ENCODE measurements at places on chromosomes 4 and X. TPM values are rescaled to one million over a fixed set of nuclear protein-coding genes. Genes with fewer than 3 reads are reported as not detected.

DNA sequence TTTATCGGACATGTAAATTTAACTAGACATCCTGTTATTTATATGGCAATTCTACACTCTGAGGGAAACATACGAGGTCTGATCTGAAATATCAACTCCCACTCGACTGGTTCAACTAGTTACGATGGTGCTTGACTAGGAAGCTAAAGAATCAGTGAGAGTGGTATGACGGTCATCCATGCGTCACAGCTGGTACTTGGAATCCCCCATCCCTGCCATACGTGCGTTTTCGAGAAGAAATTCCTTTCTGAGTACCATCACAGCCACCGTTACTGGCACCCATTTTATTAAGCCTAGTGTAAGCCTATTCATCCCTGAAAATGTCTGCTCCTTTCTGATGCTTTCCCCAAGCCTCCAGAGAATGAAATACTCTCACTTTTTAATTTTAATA lies 695 bp upstream of the PIGA start:
- H3K4me1 ChIP-seq = no peaks in the 10 kb centered on the region
- DNase-seq = no peak
- peak overlapping the region; percentile 49 for H3K27ac ChIP-seq
- peaks cover 9% of the 10 kb centered on the region for H3K36me3 ChIP-seq
- H3K4me3 ChIP-seq = peak overlapping the region; percentile 69
- no peaks in the 10 kb centered on the region for H3K27me3 ChIP-seq

DNA sequence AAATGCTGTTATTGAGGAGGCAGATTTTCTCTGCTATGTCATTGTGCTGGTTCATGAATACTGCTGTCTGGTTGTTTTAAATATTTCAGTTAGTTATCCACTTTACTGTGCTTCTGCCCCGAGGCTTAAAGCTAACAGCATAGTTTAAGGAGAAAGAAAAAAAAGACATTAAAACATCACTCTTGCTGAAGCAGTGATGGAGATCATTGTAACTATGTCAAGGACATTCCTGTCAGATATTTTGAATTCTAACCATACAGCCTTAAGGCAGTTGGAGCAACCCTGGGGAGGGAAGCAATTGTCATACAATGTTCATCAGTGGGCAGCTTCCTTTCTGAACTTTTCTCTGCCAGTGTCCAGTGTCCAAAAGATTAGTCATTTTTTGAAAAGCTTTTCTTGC lies 199.0 kb upstream of the DDX53 start:
- H3K4me1 ChIP-seq = no peaks in the 10 kb centered on the region
- H3K27ac ChIP-seq = no peak overlapping the region
- DNase-seq = no peak
- no peak overlapping the region for H3K4me3 ChIP-seq
- H3K27me3 ChIP-seq = no peaks in the 10 kb centered on the region

DNA sequence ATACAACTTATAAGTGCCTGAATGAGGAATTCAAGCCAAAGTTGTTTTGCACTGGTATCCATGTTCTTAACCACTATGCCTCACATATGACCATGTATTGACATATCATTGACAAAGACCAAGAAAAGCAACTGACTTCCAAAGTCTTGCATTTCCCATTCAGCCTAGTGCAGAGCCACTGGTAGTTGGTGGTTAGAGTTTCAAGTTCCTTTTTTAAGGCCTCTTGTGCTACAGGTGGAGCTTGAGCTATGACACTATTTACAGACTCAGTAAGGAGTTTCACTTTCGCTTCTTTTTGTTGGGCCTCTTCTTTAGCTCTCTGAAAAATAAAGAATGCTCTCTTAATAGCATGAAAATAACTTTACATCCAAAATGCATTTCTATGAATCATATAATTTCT lies 763.0 kb downstream of the DMD start:
- no peak overlapping the region for H3K4me3 ChIP-seq
- no peaks in the 10 kb centered on the region for H3K4me1 ChIP-seq
- no peak overlapping the region for H3K27ac ChIP-seq
- H3K27me3 ChIP-seq = no peaks in the 10 kb centered on the region

DNA sequence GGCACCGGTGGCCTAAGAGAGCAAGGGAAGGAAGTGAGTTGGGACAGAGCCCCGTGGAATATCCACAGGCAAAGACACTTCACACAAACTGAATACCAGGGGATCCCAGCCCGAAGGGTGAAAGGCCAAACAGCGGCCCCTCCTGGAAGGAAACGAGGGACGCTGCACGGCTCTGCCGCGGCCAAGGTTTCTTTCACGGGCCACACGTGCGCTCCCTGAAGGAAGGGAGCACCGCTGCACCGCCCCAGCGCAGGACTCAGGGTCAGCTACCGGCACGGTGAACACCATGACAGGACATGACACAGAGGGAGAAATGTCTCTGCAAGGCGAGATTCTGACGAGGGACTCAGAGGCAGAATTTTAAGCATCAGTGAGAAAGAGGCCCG lies 31.5 kb upstream of the GTPBP6 start:
- no peak overlapping the region for H3K4me3 ChIP-seq
- no peaks in the 10 kb centered on the region for H3K27me3 ChIP-seq
- no peaks in the 10 kb centered on the region for H3K4me1 ChIP-seq

DNA sequence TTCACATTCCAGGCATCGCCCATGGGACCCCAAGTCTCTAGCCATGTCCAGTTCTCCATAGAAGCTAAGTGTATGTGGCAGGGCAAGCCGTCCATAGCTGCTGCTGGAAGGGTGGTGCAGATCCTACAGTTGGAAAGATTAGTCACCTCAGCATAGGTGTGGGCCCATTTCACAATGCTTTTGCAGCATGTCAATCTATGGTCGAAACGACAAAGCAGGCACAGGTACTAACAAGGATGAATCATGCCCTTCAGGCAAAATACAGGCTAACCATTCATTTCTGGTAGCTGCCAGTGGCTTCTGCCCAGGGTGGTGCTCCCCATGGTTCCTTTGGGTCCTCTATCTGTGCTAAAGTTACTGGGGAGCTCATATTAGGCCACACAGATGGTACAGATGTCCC lies 225.2 kb downstream of the ADGRL3 start:
- no peaks in the 10 kb centered on the region for H3K4me1 ChIP-seq
- DNase-seq = no peak
- H3K4me3 ChIP-seq = no peak overlapping the region
- H3K36me3 ChIP-seq = no peaks in the 10 kb centered on the region
- no peaks in the 10 kb centered on the region for H3K27me3 ChIP-seq
- H3K27ac ChIP-seq = no peak overlapping the region

GRCh38 chr4:184090571-184090970 lies 127.1 kb downstream of the ENPP6 start:
- no peaks in the 10 kb centered on the region for H3K4me1 ChIP-seq
- no peaks in the 10 kb centered on the region for H3K36me3 ChIP-seq
- H3K27me3 ChIP-seq = no peaks in the 10 kb centered on the region
- DNase-seq = no peak
- H3K4me3 ChIP-seq = no peak overlapping the region

- DNase-seq = no peak
- no peaks in the 10 kb centered on the region for H3K27me3 ChIP-seq
- no peak overlapping the region for H3K4me3 ChIP-seq
- no peaks in the 10 kb centered on the region for H3K4me1 ChIP-seq
- no peaks in the 10 kb centered on the region for H3K36me3 ChIP-seq
These were observed 112.4 kb upstream of the LSM6 start for GRCh38 chr4:146063143-146063542.

GRCh38 chr4:45578874-45579273 lies 545.0 kb downstream of the GABRG1 start:
- no peak overlapping the region for H3K27ac ChIP-seq
- H3K4me1 ChIP-seq = no peaks in the 10 kb centered on the region
- H3K27me3 ChIP-seq = no peaks in the 10 kb centered on the region
- no peaks in the 10 kb centered on the region for H3K36me3 ChIP-seq
- H3K4me3 ChIP-seq = no peak overlapping the region

DNA sequence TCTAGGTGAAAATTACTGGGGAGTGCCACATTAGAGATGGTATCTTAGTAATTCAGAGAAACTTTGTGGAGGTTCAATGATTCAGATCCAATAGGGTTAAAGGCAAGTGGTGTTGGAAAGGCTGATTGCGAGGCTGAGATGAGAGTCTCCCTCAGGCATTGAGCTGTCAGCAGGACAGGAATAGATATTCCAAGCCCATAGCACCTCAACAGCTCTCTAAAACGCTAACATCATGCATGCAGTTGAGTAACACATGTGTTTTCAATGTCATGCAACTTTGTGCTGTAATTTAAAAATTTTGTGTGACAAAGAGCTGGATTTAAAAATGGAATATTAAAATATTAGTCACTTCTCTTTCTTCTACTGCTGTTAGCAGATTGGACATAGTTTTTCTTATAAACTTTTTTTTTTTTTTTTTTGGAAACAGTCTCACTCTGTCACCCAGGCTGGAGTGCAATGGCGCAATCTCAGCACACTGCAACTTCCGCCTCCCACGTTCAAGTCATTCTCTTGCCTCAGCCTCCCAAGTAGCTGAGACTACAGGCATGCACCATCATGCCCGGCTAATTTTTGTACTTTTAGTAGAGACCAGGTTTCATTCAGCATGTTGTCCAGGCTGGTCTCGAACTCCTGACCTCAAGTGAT lies 173.5 kb upstream of the C1QTNF7 start:
- H3K36me3 ChIP-seq = no peaks in the 10 kb centered on the region
- no peak overlapping the region for H3K4me3 ChIP-seq
- no peaks in the 10 kb centered on the region for H3K27me3 ChIP-seq
- no peak overlapping the region for H3K27ac ChIP-seq
- peak; percentile 56 for DNase-seq

DNA sequence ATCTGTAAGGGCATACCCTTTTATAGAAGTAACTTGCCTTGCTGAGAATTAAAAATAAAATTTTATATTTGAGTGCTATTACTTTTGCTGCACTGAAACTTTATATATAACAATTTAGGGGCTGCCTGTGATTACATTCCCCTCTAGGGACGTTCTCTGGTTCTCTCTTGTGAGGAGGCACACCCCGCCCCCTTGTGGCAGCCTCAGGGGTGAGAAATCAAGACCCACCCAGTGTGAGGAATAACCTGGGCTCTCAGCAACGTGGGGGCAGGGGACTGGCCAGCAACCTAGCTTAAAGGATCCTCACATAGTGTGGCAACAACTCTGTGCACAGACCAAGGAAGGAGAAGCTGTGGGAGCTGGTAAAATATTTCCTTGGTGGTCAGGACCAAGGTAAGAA lies 43.7 kb downstream of the MAGEA9 start:
- H3K27me3 ChIP-seq = no peaks in the 10 kb centered on the region
- H3K27ac ChIP-seq = no peak overlapping the region
- no peak for DNase-seq
- H3K4me1 ChIP-seq = no peaks in the 10 kb centered on the region
- H3K36me3 ChIP-seq = no peaks in the 10 kb centered on the region

DNA sequence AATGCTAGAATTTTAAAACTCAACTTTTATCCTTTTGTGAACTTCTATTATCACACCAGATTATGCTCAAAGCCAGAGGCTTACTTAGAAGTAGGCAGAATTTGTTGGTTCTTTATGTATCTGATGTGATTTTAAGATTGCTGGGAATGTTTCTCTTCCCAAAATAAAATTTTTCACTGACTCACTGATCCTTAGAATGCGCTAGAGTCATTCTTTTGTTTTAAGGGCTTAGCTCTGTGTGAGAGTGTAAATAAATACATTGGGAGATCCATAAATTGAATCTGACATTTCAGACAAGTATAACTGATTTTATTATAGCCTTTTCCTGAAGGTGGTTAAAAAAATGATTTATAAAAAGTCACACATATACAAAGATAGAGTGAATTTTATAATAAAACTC lies 101.3 kb downstream of the LARP1B start:
- no peaks in the 10 kb centered on the region for H3K36me3 ChIP-seq
- H3K27me3 ChIP-seq = no peaks in the 10 kb centered on the region
- H3K27ac ChIP-seq = no peak overlapping the region
- DNase-seq = no peak
- H3K4me1 ChIP-seq = peaks cover 3% of the 10 kb centered on the region

GRCh38 chr4:169540774-169541173 lies 71.6 kb downstream of the NEK1 start:
- H3K36me3 ChIP-seq = no peaks in the 10 kb centered on the region
- no peak overlapping the region for H3K27ac ChIP-seq
- no peak overlapping the region for H3K4me3 ChIP-seq
- no peaks in the 10 kb centered on the region for H3K27me3 ChIP-seq

DNA sequence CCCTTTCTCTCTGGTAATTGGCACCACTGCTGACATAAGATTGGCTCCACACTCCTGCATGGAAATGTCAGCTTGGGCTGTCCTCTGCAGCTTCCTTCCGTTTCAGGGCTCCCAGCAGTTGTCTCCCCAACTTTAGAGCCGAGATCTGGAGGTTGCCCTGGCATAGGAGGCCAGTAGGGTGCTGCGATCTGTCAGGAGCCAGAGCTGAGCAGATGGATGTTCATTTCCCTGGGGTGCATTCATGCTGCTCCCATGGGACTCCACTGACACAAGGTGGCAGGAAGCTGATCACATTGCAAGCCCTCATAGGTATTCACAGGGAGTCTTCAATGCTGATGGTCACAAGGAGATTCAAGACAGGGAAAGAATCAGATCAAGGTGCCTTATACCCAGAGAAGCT lies 116.6 kb upstream of the RAI2 start:
- H3K4me1 ChIP-seq = no peaks in the 10 kb centered on the region
- no peak for DNase-seq
- no peaks in the 10 kb centered on the region for H3K36me3 ChIP-seq
- no peaks in the 10 kb centered on the region for H3K27me3 ChIP-seq
- H3K4me3 ChIP-seq = no peak overlapping the region

DNA sequence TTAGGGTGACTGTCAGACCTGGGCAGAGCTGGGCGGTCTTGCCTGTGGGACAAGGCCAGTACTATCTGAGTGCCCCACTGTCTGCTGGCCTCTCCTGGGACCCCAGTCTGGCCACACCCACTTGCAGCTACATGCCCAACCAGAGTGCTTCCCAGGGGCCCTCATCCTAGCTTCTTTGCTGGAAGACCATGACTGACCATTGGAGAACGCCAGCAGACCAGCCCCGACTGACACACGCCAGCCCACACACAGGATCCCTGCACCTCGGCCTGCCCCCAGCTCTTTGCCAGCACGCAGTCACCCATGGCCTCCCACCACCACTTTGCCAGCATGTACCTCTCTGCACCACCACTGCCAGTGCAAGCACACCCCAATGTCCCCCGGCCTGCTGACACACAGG lies 585.7 kb downstream of the ZNF674 start:
- no peaks in the 10 kb centered on the region for H3K27me3 ChIP-seq
- no peak overlapping the region for H3K27ac ChIP-seq
- H3K4me1 ChIP-seq = no peaks in the 10 kb centered on the region

- H3K36me3 ChIP-seq = no peaks in the 10 kb centered on the region
- no peak overlapping the region for H3K4me3 ChIP-seq
- no peak overlapping the region for H3K27ac ChIP-seq
- no peak for DNase-seq
- no peaks in the 10 kb centered on the region for H3K27me3 ChIP-seq
- H3K4me1 ChIP-seq = peaks cover 6% of the 10 kb centered on the region
These were observed 4.8 kb upstream of the CCSER1 start for GRCh38 chr4:90122355-90122748.

The RNF212 gene
- 4.4 TPM for total RNA-seq

The CXorf49 gene
- total RNA-seq = not detected

The TREX2 gene
- 6.1 TPM for total RNA-seq

The POLN gene
- total RNA-seq = 0.89 TPM

The CCDC120 gene
- 13.5 TPM for total RNA-seq

The TNIP3 gene
- total RNA-seq = 0.89 TPM

The PLS3 gene
- 162 TPM for total RNA-seq

The SPANXN3 gene
- total RNA-seq = not detected

Data from upper lobe of left lung (tissue), 6 donors.